ENCODE measurements at places on chromosomes 13 and 19.

DNA sequence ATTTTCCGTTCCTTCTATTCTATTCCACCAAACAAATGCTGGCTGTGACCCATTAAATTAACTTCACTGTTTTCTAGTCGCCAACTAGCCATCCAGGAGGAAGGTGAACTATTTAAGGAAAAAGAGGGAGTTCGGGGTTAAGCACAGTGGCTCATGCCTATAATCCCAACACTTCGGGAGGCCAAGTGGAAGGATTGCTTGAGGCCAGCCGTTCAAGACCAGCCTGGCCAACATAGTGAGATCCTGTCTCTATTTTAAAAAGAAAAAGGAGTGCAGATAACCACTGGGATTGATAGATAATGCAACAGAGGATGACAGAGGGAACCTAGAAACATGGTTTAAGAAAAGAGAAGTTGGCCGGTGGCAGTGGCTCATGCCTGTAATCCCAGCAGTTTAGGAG, 44.7 kb downstream of the SPTBN4 start:
- DNase-seq = no peak

DNA sequence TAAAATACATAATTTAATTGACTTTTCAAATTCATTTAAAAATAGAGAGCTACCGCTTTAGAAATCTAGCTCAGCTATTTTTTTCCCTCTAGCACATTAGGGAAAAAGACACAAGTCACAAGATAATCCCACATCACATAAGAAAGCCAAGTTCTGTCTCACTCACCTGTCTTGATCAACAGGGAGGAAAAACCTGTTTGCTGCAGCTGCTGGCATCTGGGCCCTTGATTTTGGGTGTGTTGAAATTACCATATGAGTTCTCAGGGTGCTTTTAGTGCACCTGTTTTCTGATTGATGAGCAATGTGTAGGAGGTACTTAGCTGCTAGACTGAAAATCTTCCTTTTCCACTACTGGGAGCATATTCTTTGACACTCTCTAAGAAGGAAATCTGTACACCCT, 53.8 kb downstream of the ZDHHC20 start:
- DNase-seq = no peak

DNA sequence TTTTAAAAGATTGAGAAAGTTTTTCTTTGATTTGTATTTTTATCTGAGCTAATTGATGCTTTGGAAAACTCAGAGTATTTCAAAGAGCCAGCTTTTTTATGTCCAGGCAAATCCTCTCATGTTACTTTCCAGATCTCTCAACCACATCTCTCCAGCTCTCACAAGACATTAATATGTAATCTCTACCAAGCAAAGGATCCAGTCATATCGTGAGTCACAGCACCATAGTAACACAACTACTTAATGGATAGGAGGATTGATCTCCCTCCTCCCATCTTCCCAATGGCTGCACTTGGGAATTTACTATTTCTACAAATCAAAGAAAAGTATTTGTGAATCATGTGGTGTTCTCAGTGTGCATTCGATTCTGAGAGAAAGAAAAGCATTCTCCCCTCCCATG, 63.3 kb downstream of the POU4F1 start:
- no peak for DNase-seq

- no peak for DNase-seq
Measured at GRCh38 chr13:24087605-24088225, 72.8 kb upstream of the SPATA13 start.

DNA sequence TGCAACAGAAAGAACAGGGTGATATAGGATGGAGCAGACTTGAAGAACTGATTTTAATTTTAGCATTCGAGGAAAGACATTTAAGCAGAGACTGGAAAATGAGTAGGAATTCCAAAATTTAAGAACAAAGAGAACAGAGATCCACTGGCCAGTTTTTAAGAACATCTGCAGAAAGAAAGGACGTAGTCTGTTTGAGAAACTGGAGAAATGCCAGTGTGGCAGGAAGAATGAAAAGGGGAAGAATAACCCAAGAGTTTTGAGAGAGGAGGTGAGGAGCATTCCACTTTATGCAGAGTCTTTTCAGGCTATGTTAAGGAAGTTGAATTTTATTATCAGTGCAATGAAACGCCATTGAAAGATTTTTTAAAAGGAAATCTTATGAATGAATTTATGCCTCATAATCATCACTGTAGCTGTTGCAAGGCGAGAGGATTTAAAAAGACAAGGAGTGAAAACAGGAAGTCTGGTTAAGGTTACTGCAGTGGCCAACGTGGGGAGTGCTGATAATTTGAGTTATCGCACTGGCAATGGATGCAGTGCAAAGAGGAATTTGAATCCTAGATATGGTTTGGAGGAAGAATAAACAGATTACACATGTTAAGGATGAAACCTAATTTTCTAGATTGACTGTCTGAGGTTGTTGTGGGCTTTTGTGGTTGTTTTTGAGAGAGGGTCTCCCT, 253.8 kb downstream of the DACH1 start:
- no peak for DNase-seq

- DNase-seq = no peak
Measured at GRCh38 chr13:74117207-74117705, 16.9 kb downstream of the KLF12 start.

GRCh38 chr19:38538386-38538785, 79.4 kb downstream of the MAP4K1 start:
- DNase-seq = no peak

GRCh38 chr13:71775966-71776365, 91.0 kb downstream of the DACH1 start:
- DNase-seq = no peak

- DNase-seq = no peak
Measured at GRCh38 chr13:22121146-22121739, 450.4 kb downstream of the FGF9 start.

All from T1000 (cell line).